Stimulated activated CD4-positive, alpha-beta T cell treated with anti-CD3 and anti-CD28 coated beads, Interleukin-15, amount 100 ng/mL, for 48 hours (primary cell): ENCODE measurements at places on chromosomes 7 and 10.

- DNase-seq: no peak
Measured at GRCh38 chr7:157408258-157409101, 71.7 kb downstream of the DNAJB6 start.

GRCh38 chr7:120218712-120219111 lies 54.3 kb upstream of the KCND2 start:
- DNase-seq: no peak

- peak; percentile 0 for DNase-seq
Measured at GRCh38 chr7:31373337-31374289, 33.1 kb upstream of the NEUROD6 start.

DNA sequence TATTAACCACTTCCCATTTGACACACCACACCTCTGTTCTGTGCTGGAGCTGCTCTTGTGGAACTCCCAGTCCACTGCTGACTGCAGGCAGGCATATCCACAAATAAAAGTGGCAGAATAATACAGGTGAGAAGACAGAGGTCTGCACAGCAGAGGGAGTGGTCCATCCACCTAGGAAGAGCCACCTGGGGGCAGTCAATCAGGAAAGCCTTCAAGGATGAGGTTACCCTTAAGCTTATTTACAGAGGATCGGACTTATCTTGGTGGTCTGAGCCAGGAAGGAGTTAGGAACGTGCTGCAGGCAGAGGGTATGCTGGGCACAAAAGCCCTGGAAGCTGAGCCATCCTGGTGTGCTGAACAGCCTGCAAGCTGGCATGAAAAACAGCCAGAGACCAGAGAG lies 78.7 kb downstream of the FRMPD2 start:
- no peak for DNase-seq

DNA sequence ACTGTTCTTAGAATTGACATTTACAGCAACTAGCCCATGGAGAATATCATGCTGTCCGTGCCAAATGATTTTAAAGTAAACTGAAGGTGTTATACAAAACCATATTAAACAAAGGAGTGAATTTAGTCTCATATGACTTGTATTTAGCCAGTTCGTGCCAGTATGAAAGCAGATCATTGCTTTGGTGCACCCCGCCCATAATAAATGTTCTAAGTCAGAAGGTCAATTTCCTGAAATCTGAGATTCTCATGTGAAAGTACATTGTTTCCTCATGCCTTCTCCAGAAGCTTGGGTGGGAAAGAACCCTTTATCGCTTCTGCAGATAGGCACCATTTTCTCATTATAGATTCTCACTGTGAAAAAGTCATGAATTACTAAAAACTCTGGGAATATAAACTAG lies 106.4 kb downstream of the CAMK1D start:
- DNase-seq: no peak

GRCh38 chr7:18175801-18176450 lies 148.3 kb upstream of the PRPS1L1 start:
- no peak for DNase-seq

DNA sequence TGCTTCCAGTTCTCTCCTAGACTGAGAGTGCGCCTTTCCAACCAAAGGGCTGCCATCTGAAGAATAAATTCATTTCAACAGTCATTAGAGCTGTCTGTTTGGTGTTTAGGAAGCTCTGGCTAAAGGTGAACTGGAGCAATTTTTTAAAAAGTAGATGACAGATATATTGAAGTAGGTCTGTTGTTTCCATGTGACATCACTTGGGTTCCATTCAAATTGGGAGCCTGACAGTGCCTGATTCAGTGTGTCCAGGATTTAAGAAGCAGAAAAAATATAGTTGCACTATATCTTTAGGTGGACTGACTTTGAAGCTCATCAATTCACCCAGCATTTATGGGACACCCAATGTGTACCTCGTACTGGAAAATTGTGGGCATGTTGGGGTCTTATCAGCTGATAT lies 367.7 kb downstream of the BBS9 start:
- DNase-seq: no peak

GRCh38 chr10:75186310-75186709 lies 24.3 kb upstream of the VDAC2 start:
- no peak for DNase-seq

DNA sequence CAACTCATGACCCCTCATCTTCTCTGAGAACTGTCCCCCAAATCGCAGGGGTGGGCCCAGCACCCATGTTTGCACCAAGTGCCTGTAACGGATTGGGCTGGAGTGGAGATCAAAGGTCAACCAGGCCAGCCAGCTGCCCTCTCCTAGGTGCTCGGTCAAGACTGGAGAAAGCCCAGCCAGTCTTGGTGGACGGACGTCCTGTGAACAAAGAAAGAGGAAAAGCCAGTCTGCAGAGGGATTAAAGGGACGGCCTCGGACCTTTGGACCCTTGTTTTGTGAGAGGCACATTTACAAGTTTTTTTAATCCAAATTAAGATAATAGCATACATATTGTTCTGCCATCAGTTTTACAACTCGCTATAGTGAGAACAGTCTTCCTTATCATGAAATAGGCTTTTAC lies 31.7 kb upstream of the GALNTL5 start:
- DNase-seq: no peak

- DNase-seq: peak; percentile 73
Measured at GRCh38 chr10:44878706-44879530, 32.2 kb upstream of the TMEM72 start.

DNA sequence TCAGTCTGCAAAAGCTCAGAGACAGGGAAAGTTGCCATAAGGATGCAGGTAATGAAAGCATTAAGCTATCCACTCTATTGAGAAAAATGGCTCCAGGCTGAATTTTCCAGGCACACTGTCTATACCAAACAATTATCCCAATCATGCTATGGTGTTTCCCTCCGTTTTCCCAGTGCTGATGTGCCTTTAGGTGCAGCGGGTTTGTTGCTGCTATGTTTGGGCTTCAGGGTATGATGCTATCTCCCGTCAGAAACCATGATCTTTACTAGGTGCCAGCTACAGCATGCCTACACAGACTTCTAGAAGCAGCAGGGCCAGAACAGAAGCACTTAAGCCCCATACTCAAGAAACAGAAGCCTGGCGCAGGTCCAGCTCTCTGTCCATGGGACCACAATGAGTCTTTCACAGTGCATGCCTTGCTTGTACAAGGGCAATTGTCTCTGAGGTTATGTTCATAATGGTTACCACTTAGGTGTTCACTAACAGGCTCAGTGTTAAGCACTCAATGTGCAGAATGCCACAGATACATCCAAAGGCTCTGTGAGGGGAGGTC lies 19.4 kb downstream of the STEAP1B start:
- no peak for DNase-seq

DNA sequence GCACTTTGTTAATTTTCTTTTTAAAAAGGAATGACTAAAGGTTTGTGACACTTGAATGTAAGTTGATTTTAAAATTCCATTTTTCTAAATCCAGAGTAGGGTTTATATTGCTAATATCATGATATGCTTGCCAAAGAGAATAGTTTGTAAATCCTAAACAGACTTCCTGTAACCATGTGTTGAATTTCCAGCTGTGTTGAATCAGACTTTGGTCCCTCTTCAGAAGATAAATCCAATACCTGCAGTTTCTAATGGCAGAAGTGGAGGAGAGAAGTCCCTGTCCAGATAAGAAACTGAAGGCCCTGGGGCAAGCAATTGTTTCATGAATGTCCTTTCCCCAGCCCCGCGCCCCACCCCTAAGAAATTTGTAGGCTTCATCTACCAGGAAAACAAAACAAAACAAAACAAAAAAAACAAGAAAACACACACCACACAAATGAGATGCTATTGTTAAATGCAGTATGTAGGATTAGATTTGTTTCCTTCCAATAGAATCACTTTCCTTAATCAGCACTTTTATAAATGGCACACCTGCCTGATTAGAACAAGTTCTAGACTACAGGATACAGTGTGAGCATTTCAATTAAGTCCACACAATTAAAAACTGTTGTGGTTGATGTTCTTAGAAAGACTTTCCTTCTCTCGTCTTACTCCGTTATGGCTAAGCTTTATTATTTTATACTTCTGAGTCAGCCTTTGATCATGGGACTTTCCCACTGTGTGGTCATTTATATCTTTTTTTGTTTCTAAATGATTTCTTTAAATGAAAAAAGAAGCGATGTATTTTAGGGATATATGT lies 122.8 kb downstream of the KAT6B start:
- DNase-seq: no peak

GRCh38 chr10:101779544-101780186 lies 3.6 kb downstream of the NPM3 start:
- DNase-seq: peak; percentile 67

DNA sequence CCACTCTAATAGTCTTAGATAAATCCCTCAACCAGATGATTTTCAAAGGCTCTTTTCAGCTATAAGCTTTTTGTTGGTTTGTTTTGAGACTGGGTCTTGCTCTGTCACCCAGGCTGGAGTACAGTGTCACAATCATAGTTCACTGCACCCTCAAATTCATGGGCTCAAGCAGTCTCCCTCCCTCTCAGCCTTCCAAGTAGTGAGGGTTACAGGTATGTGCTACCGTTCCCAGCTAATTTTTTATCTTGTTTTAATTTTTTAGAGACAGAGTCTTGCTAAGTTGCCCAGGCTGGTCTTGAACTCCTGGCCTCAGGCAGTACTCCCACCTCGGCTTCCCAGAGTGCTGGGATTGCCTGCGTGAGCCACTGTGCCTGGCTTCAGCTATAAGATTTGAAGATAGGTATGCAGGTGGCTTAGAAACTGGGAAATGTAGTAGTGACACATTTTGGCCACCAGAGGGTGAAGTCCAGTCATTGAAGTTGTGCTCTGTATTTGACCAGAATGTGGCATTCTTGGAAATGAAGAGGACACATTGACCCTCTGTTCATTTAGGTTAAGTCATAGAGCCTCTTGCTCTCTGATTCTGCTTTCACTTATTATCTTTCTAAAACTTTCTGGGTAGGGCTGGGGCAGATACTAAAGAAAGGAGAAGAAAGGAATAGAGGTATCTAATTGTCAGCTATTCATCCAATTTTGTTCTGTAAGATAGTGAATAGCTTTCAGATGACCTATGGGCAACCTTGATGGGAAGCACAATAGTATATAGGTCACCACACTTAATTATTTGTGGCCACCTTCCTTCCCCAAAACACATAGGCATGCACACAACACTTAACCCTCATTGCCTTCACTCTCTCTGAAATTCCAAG lies 36.0 kb downstream of the R3HCC1L start:
- DNase-seq: no peak

GRCh38 chr7:122298618-122299017 lies 5.9 kb downstream of the FEZF1 start:
- DNase-seq: no peak

DNA sequence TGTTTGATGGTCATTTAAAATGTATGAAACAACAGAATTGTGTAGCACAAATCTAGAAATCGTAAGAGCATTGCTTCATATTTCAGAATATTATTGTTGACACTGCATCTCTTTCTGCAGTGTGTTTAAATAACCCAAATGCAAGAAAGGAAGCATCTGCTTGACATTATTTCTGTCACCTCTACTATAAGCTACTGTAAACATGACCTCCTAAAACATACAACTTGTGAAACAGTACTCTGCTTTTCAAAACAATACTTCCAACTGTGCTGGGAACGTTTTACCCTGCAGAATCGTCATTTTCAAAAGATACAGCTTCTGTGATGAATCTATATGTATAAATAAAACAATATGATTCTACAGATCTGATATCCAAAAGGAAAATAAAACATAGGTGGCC lies 82.0 kb downstream of the RNF133 start:
- DNase-seq: no peak

GRCh38 chr7:141157138-141157765 lies 83.4 kb downstream of the TMEM178B start:
- DNase-seq: no peak

DNA sequence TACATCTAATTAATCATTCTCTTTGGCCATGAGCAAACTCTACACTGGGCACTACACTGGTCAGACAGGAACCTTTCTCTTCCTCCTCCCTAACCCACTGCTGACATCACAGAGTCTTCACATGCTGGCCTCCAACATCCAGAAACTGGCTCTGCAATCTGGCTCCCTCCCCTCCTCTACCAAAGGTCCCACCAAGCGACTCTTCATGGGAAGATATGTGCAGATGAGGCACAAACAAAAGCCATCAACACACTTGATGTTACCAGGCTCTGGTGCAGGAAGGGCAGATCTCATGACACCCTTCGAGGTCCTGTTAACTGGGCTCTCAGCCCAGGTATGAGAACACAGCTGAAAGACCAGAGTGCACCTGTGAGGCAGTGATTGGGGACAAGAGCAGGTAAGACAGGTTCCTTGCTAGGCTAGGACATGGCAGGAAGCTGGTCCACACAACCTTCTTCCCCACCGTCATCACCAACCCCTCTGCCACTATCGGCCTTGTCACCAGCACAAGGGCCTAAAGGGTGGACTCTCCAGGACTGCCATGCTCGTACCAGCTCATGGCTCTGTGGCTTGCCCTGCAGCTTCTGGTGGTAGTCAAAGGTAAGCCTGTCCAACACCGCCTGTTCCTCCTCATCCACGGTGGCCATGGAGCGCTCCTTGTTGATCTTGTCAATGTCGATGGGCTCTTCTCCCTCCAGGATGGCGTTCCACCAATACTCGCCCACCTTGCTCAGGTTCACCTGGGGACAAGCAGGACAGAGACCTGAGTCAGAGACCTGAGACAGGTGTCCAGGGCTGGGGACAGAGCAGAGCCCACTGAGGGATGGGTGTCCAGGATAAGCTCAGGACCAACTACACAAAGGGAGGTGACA lies 66.6 kb upstream of the CAMK2B start:
- DNase-seq: no peak

- DNase-seq: no peak
Measured at GRCh38 chr7:47327698-47328391, 254.1 kb downstream of the TNS3 start.

DNA sequence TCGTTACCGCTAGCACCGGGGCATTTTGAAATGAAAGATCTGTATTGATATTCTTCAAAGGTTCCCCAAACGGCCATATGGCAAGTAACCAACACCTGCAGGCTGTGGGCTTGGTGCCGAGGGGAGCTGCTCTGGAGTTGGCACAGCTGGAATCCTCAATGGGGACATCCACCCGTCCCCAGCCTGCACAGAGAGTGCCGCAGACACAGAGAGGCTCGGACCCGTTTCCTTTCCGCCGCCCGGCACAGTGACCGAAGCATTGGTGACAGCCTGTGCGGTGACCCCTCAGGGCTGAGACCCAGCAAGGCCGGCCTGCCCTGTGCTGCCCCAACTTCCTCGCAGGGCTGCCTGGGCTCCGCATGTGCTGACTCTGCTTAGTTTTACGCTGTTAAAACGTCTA lies 4.5 kb downstream of the CFAP46 start:
- DNase-seq: no peak

- DNase-seq: no peak
Measured at GRCh38 chr7:47358357-47358756, 223.6 kb downstream of the TNS3 start.

- no peak for DNase-seq
Measured at GRCh38 chr10:9886772-9887171, 1130.9 kb upstream of the CELF2 start.
